Dermis microvascular lymphatic vessel endothelial cell (primary cell): ENCODE measurements at places on chromosomes 7 and 10.

DNA sequence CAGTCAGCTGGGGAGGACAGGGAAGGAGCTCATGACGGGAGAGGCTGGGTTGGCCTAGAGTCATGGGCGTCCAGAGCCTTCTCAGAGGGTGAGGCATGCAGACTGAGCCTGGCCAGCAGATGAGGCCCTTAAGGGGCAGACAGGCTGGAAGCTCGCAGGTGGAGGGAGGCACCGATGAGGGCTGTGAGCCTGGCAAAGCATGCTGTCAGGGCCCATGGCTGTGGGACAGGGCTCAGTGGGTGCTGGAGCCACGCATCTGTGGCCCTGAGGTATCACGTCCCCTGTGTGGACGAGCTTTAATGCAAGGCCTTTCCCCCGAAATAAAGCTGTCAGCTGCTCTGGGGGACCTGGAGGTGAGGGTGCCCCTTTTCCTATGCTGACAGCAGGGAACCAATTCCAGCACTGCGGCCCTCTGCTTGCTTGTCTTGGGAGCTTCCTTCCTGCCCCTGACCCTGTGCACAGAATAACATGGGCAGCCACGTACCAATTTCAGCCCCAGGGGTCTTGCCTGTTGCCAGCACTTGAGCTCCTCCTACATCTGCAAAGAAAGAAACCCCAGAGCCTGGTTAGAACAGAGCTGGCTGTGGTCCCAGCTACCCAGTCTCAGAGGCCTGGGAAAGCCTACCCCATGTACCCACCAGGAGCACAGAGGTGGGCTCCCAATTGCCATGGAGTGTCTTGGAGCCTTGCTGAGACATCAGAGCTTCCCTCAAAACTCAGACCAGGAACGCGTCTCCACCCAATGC lies 20.6 kb downstream of the TMEM273 start:
- DNase-seq: no peak

- DNase-seq: no peak
Measured at GRCh38 chr7:152987656-152988055, 228.1 kb downstream of the ACTR3B start.

GRCh38 chr7:8146788-8147413 lies 115.1 kb downstream of the ICA1 start:
- DNase-seq: no peak

DNA sequence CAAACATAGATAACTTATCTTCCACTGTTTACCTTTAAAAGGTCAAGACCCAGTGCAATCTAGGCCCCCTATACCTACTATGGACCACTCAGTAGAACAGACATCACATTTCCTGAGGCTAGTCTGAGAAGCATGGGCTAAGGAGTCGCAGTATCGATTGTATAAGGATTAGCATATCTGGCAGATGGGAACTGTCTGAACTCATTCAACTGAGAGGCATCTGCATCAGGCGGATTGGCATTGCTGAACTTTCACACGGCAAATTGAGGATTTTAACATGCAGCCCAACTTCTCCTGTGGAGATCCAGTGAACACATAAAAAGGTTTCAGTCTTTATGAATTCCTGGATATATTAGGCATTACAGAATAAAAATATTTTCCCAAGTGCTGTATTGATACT lies 89.1 kb upstream of the LRGUK start:
- no peak for DNase-seq
